T-helper 17 cell (primary cell): ENCODE measurements at places on chromosomes 16 and 17. TPM values are rescaled to one million over a fixed set of nuclear protein-coding genes. Genes with fewer than 3 reads are reported as not detected.

DNA sequence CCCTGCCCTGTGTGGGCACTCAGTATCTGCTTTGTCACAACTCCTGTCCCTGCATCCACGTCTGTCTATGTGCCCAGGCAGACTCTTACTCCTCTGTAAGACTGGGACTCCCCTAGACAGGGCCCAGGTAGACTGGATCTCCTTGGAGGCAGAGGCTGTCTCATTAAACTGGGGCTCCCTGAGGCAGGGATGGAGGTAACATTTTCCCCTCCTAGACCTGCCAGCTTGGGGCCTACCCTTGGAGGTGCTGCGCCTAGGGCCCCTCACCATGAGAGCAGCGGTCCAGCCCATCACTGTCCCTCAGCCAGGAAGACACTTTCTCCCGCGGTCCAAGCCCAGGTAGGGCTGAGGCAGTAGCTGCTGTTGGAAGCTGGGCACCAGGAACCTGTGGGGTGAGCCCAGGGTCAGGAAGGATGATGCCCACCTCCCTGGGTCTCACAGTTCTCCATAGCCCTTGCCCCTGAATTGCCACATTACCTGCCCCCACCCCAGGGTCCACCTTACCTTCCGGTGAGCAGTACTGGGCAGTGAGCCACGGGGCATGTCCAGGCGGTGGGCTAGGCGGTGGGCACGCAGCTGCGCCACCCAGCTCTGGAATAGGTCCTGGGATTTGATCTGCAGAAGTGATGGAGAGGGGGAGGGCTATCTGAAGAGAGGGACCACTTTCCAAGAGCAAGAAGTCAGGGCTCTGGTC is 3.4 kb downstream of the OSBPL7 start:
- DNase-seq = no peak

GRCh38 chr17:7476494-7476893 is 2.9 kb downstream of the ZBTB4 start:
- DNase-seq = no peak

DNA sequence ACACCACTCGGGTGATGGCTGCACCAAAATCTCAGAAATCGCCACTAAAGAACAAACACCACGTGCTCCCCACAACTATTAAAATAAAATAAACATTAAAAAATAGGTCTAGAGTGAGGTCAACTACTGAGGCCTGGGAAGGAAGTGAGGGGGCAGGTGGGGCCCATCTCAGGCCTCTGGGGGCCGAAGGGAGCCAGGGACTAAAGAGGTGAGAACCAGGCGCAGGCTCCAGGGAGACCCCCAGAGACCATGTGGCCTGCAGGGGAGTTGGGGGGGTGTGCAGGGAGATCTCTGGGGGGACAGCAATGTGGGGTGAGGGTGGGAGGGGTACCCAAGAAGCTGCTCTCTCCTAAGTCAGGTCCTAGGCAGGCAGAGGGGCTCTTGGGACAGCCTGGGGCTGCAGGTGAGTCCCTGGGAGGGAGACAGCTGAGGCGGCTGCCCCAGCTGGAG is 111.3 kb upstream of the SMURF2 start:
- no peak for DNase-seq

DNA sequence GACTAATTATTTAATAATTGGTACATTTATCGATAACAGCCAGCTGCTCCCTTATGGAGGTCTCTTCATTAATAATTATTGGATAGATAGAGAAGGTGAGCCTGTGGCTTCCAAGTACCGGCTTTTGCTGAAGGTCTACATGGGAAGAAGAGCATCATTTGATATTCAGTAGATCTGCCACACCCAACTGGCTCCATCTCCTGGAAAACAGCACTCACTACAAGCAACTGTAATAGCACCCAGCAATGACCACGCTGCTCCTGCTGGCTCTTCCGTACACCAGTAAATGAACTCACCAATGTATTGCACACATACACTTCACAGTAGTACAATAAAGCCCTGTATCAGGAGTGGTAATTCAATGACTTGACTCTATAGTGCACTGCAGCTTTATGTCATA is 19.5 kb downstream of the MARVELD3 start:
- no peak for DNase-seq

TEX19 gene
- total RNA-seq = not detected

OSBPL7 gene
- 52.4 TPM for total RNA-seq
